ENCODE measurements at places on chromosomes 3 and 15. TPM values are rescaled to one million over a fixed set of nuclear protein-coding genes. Genes with fewer than 3 reads are reported as not detected.

DNA sequence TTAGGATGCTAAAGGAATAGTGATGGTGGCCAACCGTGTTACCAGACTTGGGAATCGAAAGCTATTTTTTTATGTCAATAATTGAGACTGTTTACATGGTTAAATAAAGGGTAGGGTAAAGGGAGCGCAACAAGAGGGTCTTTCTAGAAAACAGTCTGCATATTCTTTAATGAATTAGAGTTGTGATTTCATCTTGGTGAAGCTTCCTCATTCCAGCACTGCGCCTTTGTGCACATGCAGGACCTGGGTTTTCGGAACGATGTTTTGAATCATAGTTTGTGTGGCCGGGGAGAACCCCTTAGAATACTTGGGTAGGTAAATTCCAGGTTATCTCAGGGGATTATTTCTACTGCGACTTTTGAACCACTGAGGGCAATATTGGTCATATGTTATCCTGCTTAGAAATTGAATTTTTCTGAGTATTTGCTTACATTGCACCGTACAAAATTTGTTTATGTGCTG lies 1.3 kb downstream of the PIK3CA start:
- DNase-seq, result no peak

DNA sequence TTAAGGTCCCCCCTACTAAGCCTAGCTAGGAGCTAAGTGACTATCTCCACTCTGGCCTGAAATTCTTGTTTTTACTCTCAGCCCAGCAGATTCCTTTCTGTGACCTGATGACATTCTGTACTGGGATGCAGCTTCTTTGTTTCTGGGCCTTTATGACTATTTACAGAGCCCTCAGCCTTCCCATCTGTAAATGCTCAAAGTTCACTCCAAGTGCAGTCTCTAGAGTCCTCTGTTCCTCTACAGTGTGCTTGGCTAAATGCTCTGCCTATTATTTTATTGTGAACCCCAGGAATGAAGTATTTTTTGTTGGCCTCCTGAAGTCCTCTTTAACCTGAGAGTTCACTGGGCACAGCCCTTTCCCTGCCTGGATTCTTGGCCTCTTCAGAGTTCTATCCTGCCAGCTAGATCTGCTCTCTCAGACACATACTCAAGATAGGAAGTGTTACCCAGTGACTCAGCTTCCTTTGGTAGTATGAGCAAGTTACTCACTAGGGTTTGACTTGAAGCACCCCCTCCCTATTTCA lies 278.1 kb upstream of the P2RY1 start:
- no peak for DNase-seq

GRCh38 chr3:175606650-175607318 lies 747.6 kb downstream of the NAALADL2 start:
- no peak for DNase-seq

DNA sequence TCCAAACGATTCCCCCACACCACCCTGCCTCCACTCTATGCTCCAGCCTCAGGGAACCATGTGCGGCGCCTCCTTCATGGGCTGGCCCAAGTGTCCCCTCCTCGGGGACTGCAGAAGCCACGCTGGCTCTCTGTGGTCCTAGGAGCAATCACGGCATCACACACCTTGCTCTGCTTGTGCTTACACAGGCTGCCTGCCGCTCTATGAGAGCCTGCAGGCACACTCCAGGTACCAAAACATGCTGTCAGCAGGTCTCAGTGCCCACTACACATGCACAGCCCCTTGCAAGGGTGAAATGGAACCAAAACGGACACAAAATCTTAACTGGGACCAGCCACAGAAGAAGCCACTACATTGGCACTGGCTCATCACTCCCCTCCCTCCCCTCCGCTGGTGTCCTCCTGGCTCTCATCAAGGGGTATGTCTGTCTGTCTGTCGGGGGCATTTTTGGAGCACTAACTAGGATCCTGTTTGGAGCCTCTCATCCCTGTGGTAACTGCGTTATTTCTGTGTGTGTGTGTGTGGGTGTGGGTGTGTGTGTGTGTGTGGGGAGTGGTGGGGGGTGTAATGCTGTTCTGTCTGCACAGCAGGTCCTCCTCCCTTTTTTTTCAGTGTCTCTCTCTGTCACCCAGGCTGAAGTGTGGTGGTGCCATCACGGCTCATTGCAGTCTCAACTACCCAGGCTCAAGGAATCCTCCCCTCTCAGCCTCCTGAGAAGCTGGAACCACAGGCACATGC lies 60.6 kb downstream of the DHX30 start:
- no peak for DNase-seq

DNA sequence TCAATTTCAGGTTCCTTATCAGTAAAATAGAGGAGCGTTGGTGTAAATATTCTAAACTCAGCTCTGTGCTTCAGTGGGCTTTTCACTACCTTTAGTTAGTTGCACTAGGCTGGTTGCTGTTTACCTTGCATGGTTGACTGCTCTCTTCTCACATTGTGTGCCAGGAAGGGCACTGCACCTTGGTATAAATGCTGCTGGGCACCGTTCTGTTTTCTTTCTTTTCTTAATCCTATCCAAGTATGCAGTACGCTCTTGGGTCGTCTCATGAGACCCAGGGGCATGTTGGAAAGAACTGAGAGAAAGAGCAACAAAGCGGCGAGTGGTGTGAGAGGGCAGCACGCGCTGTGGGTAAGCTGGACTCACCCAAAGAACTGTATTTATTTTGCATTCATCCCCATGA lies 22.4 kb downstream of the KCNMB2 start:
- no peak for DNase-seq

GRCh38 chr3:62101488-62101887 lies 271.9 kb downstream of the FEZF2 start:
- no peak for DNase-seq

GRCh38 chr15:97517737-97518136 lies 442.8 kb upstream of the ARRDC4 start:
- no peak for DNase-seq

DNA sequence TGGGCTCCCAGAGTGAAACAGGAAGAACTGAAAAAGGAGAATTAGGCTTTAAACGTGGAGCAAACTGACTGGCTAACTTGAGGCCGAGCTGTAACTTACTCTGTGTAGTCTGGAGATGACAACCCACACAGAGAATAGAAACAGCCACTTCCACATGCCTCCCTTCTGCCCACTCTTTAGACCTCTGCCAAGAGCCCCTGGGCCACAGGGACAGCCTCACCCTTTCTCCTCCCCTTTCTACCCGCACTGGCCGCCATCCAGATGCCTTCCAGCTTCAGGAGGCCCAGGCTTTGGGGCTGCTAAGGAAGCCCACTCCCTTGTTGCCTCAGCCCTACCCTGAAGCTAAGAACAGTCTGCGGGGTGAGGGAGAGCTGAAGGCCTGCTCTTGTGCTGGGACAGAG lies 6.8 kb downstream of the ARHGAP31 start:
- DNase-seq, result no peak

DNA sequence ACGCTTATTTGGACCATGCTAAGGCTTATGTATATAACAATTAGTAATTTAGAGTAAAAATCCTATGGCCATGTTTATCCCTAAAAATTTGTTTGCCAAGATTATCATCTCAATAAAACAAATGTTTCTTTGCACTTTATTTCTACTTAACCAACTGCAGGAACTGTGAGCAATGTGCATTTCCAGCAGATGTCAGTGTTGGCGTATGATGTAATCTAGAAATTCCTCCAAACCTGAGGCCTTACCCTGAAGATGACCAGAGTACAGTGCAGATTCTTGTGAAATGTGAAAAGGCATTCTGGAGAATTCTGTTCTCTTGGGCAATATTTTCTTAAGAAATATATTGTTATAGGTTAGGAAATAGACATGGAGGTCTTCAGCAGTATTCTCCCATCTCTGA lies 205.9 kb downstream of the MBNL1 start:
- peak; percentile 14 for DNase-seq

DNA sequence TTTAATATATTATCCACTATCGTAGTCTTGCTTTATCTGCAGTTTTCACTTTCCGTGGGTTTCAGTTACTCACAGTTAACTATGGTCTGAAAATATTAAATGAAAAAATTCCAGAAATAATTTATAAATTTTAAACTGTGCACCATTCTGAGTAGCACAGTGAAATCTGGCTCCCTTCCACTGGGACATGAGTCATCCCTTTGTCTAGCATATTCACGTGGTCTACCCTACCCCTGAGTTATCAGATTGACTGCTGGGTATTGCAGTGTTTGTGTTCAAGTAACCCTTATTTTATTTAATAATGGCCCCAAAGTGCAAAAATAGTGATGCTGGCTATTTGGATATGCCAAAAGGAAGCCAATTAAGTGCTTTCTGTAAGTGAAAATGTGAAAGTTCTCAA lies 539.5 kb upstream of the AGTR1 start:
- no peak for DNase-seq

- DNase-seq, result no peak
These were observed 73.2 kb downstream of the CLSTN2 start for GRCh38 chr3:140007911-140008869.

DNA sequence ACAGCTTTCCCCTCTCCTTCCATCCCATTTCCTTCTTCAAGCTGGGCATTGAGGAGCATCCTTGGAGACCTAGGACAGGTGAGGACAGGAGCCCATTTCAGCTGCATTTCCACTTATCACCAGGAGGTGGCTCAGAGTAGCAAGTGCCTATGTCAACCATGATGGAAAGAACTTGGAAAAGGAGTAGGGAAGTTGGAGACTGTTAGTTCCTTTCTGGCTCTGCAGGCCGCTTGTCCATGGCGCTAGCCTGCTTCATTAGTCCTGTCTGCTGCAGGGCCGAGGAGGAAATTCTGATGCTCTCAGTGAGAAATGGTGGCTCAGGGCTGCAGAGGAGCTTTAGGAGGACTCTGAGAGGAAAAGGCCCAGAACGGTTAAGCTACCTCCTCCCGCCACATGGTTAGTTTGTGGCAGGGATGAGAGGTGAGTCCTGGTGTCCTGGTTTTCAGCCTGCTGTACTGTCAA lies 7.0 kb upstream of the CD276 start:
- no peak for DNase-seq

GRCh38 chr3:189899186-189899585 lies 221.5 kb downstream of the P3H2 start:
- DNase-seq, result no peak

GRCh38 chr15:96992817-96993216 lies 662.3 kb downstream of the NR2F2 start:
- no peak for DNase-seq

GRCh38 chr3:193357291-193357690 lies 21.3 kb downstream of the ATP13A5 start:
- DNase-seq, result no peak

- DNase-seq, result no peak
These were observed 68.2 kb downstream of the CD200R1L start for GRCh38 chr3:112778353-112778948.

DNA sequence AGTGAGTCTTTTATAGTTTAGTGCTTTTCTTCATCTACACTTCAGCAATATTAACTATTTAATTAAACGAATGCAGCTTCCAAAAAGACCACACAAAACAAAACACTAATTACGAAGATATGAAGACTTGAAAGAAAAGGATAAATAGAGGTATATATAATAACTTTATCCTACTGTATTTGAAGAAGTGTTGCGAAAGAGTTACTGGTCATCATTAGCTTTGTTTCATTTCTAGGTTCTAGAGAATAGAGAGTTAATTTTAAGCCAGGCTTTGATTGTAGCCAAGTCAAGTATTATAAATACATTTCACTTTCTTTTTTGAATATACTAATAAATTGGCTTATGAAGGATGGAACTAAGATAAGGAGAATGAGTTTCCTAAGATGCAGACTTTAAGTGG lies 416.8 kb upstream of the GBE1 start:
- DNase-seq, result no peak

DNA sequence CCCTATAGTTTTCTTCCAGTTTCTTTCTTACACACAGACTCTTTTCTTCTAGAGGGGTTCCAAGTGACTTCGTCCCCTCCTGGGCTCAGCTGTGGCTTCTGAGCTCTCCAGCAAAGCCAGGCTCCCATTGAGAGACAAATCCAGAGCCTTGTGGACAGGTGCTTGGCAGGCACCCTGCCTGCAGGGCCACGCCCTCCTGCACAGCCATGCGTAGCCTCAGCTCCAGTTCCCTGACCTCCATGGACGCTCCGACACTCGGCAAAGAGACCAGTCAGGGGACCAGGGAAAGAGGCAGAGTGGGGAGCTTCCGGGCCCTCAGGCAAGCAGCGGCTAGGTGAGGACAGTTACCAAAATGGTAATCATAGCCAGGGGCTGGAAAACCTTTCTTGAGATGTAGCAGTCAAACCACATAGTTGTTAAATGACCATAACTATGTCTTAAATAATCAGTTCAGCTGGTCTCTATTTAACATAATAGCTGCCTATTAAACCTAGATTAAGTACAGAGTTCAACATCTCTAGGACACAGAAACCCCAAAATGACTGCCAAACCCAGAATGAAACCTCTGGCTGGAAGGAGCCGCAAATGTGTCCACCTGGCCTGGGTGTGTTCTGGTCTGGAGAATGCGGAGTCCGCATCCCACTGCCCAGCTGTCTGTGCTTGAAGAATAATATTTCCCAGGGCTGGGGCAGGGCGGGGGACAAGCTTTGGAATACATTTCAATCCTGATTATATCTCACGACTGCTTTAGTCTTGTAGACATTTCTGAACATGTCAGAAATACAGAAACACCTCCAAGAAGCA lies 69.3 kb upstream of the RGMA start:
- DNase-seq, result no peak

GRCh38 chr15:22904736-22905135 lies 66.3 kb downstream of the NIPA2 start:
- DNase-seq, result no peak

- DNase-seq, result no peak
These were observed 225.9 kb downstream of the ITPR1 start for GRCh38 chr3:4719046-4719501.

DNA sequence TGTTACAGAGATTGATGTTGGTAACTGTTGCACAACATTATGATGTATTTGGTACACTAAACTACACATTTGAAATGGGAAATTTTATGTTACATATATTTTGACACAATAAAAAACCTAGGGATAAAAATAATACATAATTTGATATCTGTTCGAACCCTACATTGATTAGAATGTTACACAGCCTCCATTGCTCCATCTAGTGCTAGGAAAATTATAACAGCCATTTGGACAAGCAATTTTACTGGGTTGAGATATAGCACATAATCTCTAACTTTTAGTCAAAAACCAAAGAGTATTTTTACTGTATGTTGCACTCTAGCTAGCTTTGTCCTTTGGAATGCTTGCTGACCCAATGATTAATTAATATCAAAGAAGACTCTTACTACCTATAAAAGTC lies 108.1 kb downstream of the LSAMP start:
- no peak for DNase-seq

- DNase-seq, result no peak
These were observed 6.2 kb upstream of the NIPA1 start for GRCh38 chr15:22780267-22780666.

The SERPINI2 gene
- 1.2 TPM for polyA plus RNA-seq

The AMIGO3 gene
- polyA plus RNA-seq, result 1.5 TPM

The MUSTN1 gene
- 0.45 TPM for polyA plus RNA-seq

The MME gene
- 417 TPM for polyA plus RNA-seq

The TLR9 gene
- polyA plus RNA-seq, result 0.09 TPM

The TSPAN3 gene
- polyA plus RNA-seq, result 402 TPM

The ZNF660 gene
- 15.7 TPM for polyA plus RNA-seq

The MYLK gene
- polyA plus RNA-seq, result 129 TPM

The ZPLD1 gene
- 0.89 TPM for polyA plus RNA-seq

The ARGFX gene
- polyA plus RNA-seq, result not detected

The FGD5 gene
- 22.4 TPM for polyA plus RNA-seq

The LPP gene
- polyA plus RNA-seq, result 24.6 TPM

The PDHB gene
- polyA plus RNA-seq, result 70.6 TPM

The MUC20 gene
- polyA plus RNA-seq, result 2.7 TPM

Measured in left renal pelvis (tissue), 4 donors.